Ovary (tissue), 10 donors: ENCODE measurements at places on chromosomes 1 and 21. TPM values are rescaled to one million over a fixed set of nuclear protein-coding genes. Genes with fewer than 3 reads are reported as not detected.

The MFAP2 gene
- 83.6 TPM for total RNA-seq

The NBPF10 gene
- 1.5 TPM for total RNA-seq

The CTNNBIP1 gene
- 27.1 TPM for total RNA-seq

The CAMK2N1 gene
- total RNA-seq = 26.0 TPM

The KLHL17 gene
- total RNA-seq = 6.7 TPM

The SLC25A34 gene
- 1.1 TPM for total RNA-seq

The KPNA6 gene
- total RNA-seq = 57.7 TPM

The HHIPL2 gene
- total RNA-seq = 0.13 TPM

The KRTAP12-2 gene
- not detected for total RNA-seq

The SLAMF1 gene
- total RNA-seq = not detected

The RXRG gene
- 2.7 TPM for total RNA-seq

The KRTAP7-1 gene
- total RNA-seq = not detected

The CYP4X1 gene
- total RNA-seq = 12.3 TPM

The AMPD1 gene
- total RNA-seq = not detected

The SPRR3 gene
- not detected for total RNA-seq
